ENCODE measurements at places on chromosomes 12 and 14.

- no peak for DNase-seq
Measured at GRCh38 chr12:96810057-96810456, 97.0 kb upstream of the NEDD1 start.

DNA sequence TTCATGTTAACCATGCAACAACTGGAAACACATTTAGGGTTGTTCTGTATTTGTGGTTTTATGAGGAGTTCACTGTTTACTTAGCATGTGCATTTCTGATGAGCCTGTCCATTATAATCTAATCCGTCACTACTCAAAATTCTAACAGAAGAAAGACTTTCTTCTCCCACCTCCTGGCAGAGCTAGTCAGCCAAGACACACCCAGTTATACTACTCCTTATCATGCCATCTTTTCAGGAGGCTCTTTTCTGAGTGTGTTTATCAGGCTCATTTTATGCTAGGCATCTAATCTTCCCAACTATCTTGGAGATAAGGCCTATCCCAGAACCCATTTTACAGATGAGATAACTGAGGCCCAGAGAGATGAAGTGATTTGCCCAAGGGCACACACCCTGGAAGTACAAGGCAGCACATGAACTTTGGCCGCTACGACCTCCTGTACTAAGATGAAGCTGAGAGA is 10.4 kb upstream of the MED13L start:
- DNase-seq, result no peak

DNA sequence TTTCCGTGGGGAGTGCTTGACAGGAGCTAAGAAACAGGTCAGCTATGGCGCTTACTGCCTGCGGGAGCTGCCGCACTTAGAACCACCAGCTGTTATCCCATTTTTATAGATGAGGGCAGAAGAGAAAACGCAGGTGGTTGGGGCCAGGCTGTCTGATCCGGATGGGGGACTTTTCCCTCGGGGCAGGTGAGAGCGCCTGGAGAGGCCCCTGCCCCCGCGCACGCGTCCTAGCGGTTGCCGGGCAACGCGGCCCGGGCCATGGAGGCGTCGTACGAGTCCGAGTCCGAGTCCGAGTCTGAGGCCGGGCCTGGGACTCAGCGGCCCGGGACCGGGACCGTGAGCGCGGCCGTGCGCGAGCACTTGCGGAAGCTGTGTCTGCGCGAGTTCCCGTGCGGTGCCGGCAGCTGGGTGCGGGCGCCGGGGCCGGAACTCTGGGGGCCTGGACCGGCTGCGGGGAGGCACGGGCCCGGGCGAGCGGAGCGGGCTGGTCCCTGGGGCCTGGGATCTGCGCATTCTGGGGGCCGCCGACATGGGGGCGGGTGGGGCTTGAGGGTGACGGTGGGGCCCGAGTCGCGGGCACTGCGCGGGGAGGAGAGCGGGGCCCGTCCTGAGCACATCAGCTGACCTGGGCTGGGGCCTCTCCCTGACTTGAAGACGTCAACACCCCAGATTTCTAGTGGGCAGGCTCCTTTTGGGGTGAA is at the start of gene LRRC43:
Gene LRRC43, plus strand, starts transcription at position 237 of the 701 bp plus-strand sequence. Its CDS starts 22 bp downstream, at position 259.
- no peak for DNase-seq

- no peak for DNase-seq
Measured at GRCh38 chr14:96129128-96129736, 75.4 kb upstream of the BDKRB2 start.

DNA sequence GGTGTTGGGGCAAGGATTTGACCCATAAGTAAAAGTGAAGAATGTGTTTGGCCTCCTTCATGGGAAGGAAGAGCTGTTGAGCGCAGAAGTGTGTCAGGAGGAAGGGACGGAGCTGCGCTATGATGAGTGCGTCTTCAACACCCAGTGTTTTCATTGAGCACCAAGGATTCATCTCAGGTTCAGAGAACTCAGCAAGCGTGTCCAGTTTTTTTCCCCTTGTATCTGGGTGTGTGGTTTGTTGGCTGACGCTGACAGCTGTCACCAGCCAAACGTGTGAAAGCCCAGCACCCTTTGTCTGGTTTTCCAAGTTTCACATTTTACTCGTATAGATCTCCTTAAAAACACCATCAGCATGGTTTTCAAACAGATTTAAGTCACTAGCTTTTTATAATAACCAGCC is 12.3 kb downstream of the EP400 start:
- DNase-seq, result no peak

- no peak for DNase-seq
Measured at GRCh38 chr12:83158613-83159207, 472.0 kb downstream of the TMTC2 start.

Data from SW 1271 (cell line).